Tongue (tissue), 3 donors: ENCODE measurements at places on chromosomes 11 and 22. TPM values are rescaled to one million over a fixed set of nuclear protein-coding genes. Genes with fewer than 3 reads are reported as not detected.

Gene PRG3
- total RNA-seq: 0.41 TPM

Gene SLC3A2
- 87.0 TPM for total RNA-seq

Gene OR10D3
- 0.31 TPM for total RNA-seq

Gene ASRGL1
- 9.0 TPM for total RNA-seq

Gene POU2F3
- 2.1 TPM for total RNA-seq

Gene MARK2
- 18.2 TPM for total RNA-seq

Gene MAPK8IP2
- 1.2 TPM for total RNA-seq

Gene PARVA
- total RNA-seq: 26.3 TPM

Gene DDI1
- total RNA-seq: not detected

Gene KLHDC7B
- 0.10 TPM for total RNA-seq

Gene OR6T1
- total RNA-seq: not detected

Gene SUSD2
- 0.82 TPM for total RNA-seq

Gene ALG12
- total RNA-seq: 10.3 TPM

Gene SERPIND1
- not detected for total RNA-seq

Gene SESN3
- 135 TPM for total RNA-seq

Gene SLC17A6
- not detected for total RNA-seq

Gene APOA4
- not detected for total RNA-seq

Gene OR52A1
- total RNA-seq: not detected

Gene TRIOBP
- 87.7 TPM for total RNA-seq

Gene EXPH5
- 8.8 TPM for total RNA-seq

Gene RIC3
- 5.7 TPM for total RNA-seq

Gene SHANK2
- 5.9 TPM for total RNA-seq

Gene MMP27
- total RNA-seq: 1.6 TPM

Gene FADS3
- 27.2 TPM for total RNA-seq

Gene BDNF
- 1.5 TPM for total RNA-seq

Gene MYBPC3
- not detected for total RNA-seq

Gene LUZP2
- 3.6 TPM for total RNA-seq
